Activated T-helper 1 cell treated with anti-CD3 and anti-CD28 coated beads, Interleukin-2, amount 50 U/mL, for 16 hours (primary cell): ENCODE measurements at places on chromosomes 3 and 15.

DNA sequence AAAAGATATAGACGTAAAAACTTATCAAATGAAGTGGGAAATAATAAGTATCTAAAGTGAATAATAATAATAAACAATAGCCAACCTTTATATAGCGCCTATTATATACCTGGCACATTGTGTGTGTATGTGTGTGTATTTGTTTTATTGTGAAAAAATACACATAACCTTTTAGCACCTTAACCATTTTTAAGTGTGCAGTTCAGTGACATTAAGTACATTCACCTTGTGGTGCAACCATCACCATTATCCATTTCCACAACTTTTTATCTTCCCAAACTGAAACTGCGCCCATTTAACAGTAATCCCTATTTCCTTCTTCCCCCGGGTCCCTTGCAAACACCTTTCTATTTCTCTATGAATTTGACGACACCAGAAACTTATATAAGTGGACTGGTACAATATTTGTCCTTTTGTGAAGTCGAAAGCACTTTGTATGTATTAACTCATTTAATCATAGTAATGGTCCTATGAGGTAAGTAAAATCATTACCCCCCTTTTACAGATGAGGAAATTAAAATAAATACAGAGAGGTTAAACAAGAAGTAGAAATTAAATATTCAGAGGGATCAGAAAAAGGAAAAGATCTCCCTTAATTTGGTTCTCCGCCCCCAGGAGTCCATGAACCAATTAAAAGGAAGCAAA, 33.5 kb downstream of the GJD2 start:
- DNase-seq = no peak

DNA sequence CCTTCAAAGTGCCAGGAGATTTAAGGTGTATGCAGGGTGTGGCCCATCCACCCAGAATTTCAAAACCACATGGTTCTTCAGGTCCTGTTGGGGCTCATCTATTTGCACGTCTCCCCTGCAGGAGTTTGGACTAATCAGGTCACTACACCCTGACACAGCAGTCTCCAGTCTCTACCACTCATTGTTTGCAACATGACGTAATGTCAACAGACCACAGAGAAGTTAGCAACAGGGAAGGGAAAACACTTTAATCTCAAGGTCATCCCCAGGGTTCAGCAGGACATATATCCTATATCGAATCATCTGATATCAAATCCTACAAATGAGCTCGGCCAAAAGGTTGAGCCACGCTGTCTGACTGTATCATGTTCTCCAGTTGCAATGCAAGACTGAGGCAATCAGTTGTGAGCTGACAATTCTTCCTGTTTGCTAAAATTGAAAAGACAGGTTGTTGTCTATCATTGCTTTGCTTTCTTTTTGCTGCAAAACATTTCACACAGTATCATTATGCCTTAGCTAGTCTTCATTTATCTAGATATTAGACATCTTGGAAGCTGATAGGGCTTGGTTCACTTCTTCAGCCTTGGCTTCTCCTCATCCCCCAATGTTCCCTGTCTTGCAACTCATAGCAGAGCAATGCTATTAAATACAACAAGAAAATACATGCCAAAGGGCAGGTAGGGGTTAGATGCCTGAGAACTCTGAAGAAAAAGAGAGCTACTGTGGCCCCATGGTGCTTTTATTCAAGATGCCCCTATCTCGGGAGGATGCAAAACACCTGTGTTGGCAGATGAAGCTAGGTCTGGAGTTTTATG, 13.4 kb upstream of the LEKR1 start:
- DNase-seq = no peak

DNA sequence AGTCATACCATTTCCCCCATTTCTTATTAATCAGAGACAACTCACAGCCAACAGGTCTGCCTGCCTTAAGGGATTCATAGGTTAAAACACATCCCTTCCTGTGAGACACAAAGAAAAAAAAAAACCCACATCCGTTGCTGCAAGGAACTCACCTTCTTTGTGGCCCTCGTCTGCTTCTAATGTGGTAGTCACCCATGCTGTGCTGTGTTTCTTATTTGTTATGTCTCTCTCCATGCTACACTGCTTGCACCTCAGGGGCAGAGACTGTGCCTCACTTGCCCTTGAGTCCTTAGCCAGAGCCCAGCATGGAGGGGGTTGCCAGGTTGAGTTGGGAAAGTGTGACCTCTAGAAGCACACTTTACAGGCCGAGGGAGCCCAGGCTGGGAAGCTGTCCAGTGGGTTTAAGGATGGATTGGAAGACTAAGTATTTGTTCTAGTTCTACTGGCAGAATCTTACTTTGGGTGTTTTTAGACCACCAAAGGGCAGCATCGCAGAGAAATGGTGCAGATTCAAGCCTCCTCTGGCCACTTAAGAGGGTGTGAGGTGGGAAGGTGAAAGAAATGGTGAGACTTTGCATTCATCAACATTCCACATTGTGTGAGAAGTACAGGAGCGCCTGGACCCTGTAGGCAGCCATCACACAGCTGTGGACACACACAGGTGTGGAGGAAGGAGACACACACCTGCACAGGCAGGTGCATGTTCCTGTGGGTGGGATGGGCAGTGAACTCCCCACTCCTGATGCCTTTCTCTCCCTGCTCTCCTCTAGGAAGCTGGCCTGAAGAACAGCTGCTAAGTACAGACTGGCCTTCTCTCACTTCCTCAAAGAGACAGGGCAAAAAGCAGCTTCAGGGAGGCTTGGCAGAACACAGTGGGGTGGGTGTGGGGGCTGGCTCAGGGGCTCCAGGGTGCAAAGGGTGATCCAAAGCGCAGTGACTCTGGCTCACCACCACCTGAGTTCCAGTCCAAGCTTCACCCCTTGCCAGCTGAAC, 48.8 kb downstream of the GLB1 start:
- no peak for DNase-seq

DNA sequence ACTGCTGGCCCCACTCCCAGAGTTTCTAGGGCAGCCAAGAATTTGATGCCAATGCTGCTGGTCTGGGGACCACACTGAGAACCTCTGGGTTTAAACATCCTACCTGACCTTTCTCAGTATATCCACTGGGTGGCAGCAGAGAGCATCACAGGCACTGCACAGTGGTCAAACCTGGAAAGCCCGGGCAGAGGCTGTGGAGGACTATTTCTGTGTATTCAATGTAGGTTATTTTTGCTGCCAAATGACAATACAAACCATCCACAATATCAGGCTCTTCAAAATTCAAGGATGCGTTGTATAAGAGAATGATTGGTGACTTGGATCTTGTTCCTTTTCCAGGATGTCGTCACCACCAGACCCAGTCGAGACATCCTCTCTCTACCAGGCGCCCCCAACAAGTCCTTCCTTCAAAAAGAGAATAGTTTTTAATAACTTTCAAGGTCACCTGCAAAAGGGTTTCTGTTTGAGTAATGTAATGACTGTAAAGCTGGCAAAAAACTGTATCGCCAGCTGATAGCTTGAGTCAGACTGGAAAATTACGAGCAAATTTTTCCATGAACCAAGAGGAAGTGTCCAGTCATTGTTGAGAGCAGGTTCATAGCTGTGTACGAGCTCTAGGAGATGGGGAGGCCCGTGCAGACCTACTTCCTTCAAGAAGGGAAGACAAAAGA, 30.5 kb upstream of the MYZAP start:
- DNase-seq = peak; percentile 36

DNA sequence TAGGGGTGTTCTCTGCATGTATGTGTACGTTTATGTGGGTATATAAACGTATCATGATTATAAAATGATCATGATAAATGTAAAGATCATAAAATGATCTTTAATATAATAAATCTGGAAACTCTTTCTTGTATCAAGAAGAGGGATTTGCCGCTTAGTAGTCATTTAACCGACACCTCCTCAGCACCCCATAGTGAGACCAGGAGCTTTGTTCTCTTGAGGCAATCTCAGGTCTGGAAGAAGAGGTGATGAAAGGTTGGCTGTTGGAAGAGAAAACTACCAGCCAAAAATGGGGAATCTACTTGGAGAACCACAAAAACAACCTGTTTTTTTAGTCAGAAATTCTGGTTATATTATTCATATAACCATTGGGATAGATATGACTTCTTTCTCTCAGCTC, 38.7 kb downstream of the TGFBR2 start:
- no peak for DNase-seq

GRCh38 chr3:116191409-116191808, 253.9 kb downstream of the LSAMP start:
- DNase-seq = no peak

- no peak for DNase-seq
These were observed 80.1 kb downstream of the SETD2 start for GRCh38 chr3:47083786-47084185.
